EH (cell line): ENCODE measurements at places on chromosomes 4 and X.

DNA sequence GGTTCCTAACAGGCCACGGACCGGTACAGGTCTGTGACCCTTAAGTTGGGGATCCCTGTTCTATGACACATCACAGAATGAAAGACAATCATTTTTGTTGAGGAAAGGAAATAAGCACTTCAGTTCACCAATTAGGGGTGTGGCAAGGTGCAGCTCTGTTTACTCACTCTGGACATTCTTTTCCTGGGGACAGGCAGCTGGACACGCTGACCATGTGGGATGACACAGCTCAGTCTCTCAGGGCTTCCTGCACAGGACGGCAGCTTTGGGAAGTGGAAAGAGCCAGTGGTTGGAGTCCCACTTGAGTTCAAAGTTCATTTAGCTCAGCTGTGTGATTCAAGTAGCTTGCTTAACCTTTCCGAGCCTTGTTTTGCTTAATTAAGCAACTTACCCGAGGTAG is 55.7 kb downstream of the NDNF start:
- no peak for DNase-seq

GRCh38 chr4:124940387-124940786 is 227.9 kb upstream of the ANKRD50 start:
- peak; percentile 95 for DNase-seq

DNA sequence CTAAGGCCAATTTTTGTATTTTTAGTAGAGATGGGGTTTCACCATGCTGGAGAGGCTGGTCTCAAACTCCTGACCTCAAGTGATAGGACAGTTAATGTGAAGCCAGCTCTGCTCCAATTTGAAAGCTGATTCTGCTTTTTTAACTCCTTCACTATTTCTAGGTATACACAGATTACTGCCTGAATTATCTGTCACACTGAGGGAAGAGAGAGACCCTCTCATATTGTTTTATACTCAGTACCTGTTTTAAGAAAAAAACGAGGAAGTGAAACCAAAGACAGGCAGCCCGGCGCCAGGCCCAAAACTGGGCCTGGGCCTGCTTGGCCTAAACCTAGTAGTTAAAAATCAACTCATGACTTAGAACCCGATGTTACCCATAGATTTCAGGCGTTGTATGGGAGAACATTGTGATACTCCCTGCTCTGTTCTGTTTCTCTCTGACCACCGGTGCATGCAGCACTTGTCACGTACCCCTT is 1601.5 kb upstream of the PCDH10 start:
- no peak for DNase-seq

GRCh38 chr4:22739968-22740367 is 47.2 kb downstream of the GBA3 start:
- no peak for DNase-seq

DNA sequence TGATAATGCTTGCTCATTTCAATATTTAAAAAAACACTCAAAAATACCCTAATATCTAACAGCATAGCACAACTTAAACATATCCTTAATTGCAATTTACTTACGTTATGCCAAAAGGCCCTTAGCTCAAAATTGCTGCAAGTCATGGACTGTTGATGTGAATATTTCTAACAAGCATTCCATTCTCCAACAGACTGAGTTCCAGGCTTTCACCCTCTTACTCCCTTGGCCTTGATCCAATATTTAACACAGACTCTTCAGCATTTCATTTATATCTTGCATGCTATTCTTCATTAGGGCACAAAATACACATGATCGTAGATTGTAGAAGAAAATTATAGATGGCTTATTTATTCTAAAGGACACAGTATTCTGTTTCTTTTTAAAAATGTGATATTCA is 96.5 kb downstream of the RNF150 start:
- peak; percentile 83 for DNase-seq

GRCh38 chr4:169164669-169165415 is 105.9 kb downstream of the SH3RF1 start:
- peak; percentile 92 for DNase-seq

DNA sequence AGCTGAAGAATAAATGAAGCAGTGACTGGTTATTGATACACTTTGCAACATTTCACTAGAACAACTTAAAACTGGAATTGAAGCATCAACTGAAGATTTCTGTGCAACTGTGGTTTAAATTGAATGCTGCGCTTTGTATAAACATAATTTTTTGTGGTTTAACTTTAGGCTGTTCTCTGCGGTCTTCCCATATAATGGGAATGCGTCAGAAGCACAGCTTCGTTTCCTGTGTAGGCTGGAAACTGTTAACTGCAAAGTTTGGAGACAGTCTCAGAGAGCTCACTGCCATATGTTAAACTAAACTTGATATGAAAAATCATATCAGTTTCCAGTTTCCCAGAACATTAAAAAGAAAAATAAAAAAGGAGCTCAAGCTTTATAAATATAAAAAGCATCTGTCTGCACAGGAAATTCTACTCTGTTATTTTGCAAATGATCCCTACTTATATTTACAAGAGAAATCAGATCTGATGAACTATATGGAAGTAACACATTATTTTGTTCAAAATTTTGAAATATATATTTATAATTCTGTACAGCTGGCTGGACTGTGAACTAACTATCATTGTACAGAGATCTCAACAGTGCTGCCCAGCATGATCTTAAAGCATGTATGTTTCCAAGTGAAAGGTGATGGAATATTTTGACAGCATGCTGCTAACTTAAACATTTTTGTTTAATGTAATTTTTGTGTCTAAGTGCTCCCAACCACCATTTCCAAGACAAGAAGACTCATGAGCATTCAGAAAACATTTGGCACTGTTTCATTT is 139.9 kb downstream of the NDST3 start:
- peak; percentile 90 for DNase-seq
